ENCODE measurements at places on chromosomes 11 and 22.

DNA sequence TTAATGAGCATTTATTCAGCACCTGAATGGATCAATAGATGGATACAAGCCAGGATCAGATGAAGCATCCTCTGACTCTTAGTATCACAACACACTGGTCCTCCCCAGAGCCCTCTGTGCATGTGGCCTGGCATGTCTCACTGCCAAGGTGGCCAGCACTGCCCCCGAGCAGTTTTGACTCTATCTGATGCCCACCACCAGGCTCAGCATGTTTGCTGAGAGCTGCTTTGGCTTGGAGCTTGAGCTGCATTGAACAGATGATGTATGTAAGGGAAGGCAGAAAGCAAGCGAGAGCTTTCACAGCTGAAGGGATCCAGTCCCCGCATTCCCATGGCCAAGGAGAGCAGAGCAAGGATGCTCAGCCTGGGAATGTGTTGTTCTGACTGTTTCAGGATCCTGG lies 320.3 kb downstream of the BUD13 start:
- no peak for DNase-seq

DNA sequence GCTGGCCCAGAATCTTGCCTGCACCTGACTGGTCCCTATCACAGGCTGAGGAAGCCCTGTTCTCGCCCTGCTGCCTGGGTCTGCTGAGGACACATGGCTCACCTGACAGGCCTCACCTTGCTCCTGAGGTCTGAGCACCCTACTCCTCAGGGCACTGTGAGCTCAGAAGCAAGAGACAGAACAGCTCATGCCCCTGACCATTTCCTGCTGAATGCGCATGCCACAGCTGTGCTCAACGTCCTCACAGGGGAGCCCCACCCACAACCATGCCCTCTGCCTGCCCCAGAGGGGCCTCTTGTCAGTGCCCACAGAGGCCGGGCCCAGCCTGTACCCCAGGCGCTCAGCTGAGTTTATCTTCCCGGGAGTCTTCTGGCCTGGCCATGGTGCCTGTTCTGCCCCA lies 2.8 kb upstream of the TSPO start:
- DNase-seq = no peak

- DNase-seq = no peak
These were observed 5.9 kb upstream of the SYCE3 start for GRCh38 chr22:50568626-50569025.

GRCh38 chr11:64803846-64804345 lies 882 bp upstream of the MAP4K2 start:
- DNase-seq = no peak

- no peak for DNase-seq
These were observed 110.0 kb upstream of the SYN3 start for GRCh38 chr22:33167998-33168790.

All from M059J (cell line).